ENCODE measurements at places on chromosomes 3 and 15.

- no peak for DNase-seq
These were observed 1.2 kb downstream of the SIDT1 start for GRCh38 chr3:113533534-113533892.

- DNase-seq: no peak
These were observed 243.0 kb downstream of the KBTBD8 start for GRCh38 chr3:67241084-67241483.

DNA sequence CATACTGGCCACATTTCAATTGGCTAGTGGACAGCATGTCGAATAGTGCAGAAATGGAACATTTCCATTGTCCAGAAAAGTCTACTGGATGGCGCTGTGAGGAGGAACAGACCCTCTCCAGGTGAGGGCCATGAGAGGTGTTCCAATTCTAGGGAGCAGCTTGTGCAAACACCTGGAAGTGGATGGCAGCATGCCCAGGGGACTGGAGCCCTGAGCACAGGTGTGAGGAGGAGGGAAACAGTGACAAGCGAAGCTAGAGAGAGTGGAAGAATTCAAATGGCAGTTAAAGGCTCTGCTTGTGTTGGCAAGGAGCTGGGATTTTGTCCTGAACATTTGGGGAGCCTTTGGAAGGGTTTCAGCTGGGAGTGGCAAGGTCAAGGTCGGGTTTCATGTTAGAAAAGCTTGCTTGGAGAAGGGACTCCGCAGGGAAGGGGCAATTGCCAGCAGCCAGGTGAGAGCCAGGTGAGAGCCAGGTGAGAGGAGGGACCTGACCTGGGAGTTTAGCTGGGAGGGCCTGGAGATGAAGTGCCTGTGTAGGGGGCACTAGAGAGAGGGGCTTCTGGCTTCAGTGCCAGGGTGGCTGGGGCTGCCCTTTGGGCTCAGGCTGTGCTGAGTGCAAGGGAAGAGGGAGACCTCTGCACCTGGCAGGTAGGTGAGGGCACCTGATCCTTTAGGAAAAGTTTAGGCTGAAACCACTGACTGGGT, 93.8 kb downstream of the LINGO1 start:
- DNase-seq: no peak

- DNase-seq: no peak
These were observed 31.6 kb upstream of the OR5H6 start for GRCh38 chr3:98232489-98232888.

- DNase-seq: no peak
These were observed 105.8 kb downstream of the DHX30 start for GRCh38 chr3:47908744-47909143.

DNA sequence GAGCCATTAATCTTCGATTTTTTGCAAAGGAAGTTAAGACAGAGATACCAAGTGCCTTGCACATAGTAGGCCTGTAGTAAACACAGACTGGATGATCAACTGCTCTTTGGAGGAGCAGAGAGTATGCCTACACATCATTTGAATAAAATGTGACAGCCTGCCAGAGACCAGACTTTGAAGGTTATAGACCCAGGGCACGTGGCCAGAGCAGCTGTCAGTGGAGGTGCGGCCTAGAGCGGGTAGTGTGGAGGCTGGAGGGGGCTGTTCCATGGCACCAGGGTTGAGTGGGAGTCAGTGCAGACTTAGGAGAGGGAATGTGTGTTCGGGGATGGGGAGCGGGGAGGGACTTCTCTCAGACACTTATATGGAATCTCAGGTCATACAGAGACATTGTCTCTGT, 80.8 kb downstream of the SMAD3 start:
- DNase-seq: no peak

- no peak for DNase-seq
These were observed 2.6 kb upstream of the UBE2Q2 start for GRCh38 chr15:75840659-75841058.
